ENCODE measurements at places on chromosomes 4 and X.

- no peak for ATAC-seq
Observed at GRCh38 chr4:76569225-76569624, 134.2 kb downstream of the SHROOM3 start.

DNA sequence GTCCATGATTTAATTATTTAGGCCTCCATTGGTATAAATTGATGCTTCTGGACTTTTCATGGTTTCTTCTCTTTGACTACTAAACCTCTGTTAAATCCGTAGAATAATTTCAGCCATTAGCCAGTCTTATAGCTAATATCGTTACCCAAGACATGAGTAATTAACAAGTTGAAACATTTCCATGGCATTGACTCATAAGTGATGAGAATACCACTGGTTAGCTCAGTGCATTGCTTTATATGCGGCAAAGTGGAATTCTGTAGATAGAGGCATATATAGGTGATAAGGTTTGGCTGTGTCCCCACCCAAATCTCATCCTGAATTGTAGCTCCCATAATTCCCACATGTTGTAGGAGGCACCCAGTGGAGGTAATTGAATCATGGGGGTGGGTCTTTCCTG, 80.6 kb downstream of the VCX2 start:
- no peak for ATAC-seq

DNA sequence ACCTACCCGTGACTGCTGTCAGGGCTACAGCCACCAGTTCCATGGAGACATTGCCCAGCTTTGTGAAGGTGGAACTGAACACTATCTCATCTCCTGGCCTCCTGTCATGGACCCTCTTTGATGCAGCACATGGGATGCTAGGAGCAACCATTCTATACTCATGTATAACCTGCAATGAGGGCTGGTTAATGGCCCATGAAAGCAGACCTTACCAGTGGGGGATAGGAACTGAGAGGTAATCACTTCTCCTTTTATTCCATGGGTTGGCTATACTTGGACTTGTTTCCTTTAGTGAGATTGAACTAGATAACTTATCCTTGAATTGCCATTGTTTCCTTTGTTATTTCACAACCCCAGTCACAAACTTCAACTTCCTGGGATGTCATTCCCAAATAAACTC, 310.6 kb downstream of the BMPR1B start:
- no peak for ATAC-seq

GRCh38 chr4:53477038-53477565, 99.7 kb downstream of the FIP1L1 start:
- no peak for ATAC-seq

DNA sequence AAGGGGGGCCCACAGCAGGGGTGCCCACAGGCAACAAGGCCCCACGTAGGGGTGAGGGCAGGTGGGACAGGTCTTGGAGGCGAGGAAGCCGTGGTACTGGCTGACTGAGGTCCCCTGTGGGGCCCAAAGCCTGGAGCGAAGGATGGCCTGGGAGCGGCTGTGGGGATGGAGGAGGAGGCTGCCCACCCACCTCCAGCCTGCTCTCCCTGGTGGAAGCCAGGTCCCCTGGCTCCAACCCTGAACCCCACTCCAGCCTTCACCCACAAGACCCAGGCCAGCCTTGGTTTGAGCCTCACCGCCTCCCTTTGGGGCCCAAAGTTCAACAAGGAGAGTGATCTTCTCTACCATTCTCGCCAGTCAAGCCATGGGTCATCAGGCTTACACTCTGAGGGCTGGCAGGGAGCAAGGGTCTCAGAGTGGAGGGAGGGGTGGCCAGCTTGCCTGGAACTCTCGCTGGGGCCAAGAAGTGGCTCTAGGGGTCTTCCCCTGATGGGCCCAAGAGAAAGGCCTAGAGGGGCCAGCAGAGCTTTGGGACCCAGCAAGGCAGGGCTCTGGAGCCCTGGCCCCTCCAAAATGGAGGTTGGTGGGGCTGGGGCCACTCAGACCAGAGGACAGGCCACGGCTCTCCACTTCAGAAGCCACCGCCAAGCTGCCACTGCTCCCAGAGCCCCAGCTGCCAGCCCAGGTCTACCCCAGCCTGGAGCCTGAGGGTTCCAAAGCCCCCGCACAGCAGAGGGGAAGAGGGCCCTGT, 5.0 kb downstream of the PNCK start:
- ATAC-seq, result no peak

GRCh38 chrX:12946838-12947544, 27.9 kb upstream of the TMSB4X start:
- peak; percentile 63 for ATAC-seq

DNA sequence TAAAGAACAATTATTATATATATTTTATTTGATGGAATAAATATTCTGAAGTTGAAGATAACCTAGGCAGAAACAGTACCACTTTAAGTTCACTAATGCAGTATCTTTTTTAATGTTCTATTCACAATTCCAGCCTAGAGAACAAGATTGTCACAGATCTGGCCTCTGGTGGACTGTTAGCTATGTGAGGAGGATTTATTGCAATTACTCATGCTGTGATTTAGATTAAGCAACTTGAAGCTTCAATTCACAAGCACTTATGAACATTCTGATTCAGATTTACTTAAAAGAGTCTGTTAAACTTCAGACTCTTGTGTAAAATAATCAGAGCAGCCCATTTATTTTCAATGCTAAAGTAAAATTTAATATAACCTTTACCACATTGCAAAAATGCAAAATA, 1489.8 kb downstream of the STIM2 start:
- no peak for ATAC-seq

DNA sequence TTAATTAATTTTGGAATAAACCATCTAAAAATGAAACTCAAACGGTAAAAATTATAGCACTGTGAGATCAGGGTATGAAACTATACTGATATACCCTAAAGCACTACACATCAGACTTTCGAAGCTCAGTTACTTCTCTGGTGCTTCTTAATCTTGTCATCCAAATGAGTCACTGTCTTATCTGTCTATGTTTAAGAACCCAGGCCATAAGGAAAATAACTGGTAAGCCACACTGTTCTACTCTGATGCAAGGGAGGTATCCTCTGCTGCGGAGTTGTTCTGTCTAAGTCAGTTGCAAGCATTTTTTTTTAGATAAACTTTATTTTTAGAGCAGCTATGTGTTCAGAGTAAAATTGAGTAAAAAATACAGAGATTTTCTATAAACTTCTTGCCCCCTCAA, 830.8 kb upstream of the POU3F4 start:
- no peak for ATAC-seq

DNA sequence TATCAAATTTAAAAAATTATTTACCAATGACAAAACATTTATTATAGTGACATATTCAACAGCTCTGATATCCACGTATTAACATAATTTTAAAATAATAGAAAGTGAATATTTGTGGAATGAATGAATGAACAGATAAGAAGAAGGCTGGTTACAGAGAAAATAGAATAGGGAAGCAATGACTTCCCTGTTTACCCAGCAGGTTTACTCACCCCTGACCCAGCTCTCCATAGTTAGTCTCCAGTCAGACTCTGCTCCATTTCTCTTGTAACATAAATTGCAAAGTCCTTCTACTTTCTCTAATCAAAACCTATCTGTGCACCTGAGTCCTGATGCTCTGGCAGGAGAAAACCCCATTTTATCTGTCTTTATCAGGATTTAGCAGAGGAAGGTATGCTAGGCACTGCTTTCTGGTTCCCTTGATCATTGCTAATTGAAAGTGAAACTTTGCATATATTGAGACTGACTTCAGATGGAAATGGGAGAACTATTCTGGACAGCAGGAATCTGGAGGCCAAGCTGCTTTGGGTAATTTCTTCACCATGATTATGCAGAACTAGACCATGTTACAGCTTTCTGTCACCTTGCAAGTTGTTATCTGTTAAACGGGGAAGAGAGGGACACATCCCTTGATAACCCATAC, 363.0 kb downstream of the FAT4 start:
- no peak for ATAC-seq

DNA sequence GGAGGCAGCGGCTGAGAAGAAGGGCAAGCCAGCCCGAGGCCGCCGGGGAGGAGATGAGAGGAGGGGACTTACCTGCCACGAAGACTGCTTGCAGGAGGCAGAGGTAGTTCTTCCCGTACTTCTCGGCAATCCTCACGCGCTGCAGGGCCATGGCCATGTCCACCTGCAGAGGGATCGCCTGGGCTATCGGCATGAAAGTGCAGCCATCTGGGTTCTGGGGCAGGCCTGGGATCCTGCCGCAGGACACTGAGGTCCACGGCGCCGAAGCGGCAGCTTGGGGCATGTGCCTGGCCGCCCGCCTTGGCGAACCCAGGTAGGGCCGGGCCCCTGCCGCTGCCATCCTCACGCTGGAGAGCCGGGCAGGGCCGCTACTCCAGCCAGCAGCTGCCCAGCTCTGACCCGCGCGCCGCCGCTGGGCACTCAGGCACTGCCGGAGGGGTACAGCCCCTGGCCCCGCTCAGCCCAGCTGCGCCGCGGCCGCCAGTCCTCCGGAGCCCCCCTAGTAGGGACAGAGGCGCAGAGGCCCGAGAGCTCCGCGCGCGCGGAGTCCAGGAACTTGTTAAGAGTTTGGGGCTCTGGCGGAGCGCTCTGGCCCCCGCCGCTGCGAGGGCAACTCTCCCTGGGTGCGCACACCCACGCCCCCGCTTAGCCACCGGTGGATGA, 16.0 kb downstream of the MCF2 start:
- peak; percentile 41 for ATAC-seq

- ATAC-seq, result no peak
Observed at GRCh38 chrX:148691456-148691855, 191.0 kb downstream of the AFF2 start.

DNA sequence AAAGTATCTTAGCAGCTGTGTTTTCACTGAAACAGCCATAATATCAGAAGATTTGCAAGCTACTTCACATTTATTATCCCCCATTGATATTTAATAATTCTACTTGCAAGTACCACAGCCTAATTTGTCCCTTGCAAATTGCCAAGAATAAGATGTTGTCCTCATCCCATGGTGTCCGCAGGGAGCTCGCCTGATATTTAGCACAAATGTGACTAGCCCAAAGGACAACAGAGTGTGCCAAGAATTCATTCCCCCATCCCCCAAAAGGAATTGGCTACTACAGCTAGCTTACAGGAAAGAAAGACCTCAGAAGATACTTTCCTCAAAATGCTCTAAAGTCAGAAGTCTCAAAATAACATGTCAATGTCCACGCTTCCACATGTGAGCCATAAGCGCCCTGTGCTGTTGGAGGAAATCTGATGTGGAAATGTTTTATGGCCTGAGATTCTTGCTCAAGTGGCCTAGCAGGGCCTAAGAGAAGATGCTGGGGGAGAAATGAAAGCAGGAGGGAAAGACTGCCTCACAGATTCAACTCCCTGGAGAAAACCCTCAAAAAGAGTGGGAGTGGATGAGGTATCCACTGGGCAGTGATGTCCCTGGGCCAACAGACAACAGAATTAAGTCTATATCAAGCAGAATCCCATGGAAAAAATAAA, 111.4 kb downstream of the SH3KBP1 start:
- ATAC-seq, result no peak

DNA sequence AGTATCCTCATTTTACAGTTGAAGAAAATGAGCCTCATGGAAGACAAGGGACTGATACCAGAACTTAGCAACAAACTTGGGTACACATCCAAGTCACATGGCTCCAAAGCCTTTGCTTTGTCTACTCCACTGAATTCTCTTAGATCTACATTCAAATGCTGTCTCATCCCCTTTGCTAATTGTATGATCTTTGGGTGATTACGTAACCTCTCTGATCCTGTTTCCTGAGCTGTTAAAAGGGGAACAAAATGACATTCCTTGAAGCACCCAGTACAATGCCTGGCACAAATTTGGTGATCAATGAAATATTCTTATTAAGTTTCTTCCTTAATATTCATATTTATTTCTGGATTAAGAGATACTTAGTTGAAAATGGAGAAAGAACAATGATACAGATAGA, 5.9 kb upstream of the HPGD start:
- no peak for ATAC-seq

DNA sequence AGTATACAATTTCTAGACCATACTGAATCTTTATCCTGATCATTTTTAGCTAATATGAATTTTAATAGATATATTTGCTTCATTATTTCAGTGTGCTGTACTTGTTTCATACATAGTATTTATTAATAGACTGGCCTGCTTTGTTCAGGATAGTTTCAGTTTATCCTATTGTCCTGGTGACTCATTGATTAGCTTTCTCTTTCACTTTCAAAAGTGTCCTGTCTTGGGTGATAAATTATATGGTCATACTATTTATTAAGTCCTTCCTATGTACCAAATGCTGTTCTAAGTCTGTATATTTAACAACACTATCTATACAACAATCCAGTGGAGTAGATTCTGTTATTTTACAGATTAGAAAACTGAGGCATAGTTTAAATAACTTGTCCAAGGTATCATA, 153.8 kb upstream of the RAPGEF2 start:
- no peak for ATAC-seq

- ATAC-seq, result no peak
Observed at GRCh38 chrX:110171442-110171841, 146.4 kb downstream of the AMMECR1 start.

DNA sequence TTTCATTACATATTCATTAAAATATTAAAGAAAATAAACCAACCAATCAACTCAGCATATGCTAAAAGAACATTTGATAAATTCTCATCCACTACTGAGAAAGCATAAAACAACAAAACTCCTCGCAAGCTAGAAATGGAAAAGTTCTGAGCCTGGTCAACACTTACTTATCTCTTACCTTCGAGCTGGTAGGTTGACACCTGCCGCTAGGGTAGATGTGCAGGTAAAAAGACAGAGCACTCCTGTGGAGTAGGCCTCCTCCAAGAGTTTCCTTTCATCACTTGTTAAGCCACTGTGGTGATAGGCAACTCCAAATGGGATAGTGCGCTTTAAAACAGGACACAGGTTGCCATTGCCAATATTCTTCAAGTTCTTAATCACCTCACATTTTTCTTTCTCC, 18.9 kb downstream of the HELQ start:
- no peak for ATAC-seq

GRCh38 chr4:108382751-108383150, 214.0 kb upstream of the LEF1 start:
- ATAC-seq, result no peak

DNA sequence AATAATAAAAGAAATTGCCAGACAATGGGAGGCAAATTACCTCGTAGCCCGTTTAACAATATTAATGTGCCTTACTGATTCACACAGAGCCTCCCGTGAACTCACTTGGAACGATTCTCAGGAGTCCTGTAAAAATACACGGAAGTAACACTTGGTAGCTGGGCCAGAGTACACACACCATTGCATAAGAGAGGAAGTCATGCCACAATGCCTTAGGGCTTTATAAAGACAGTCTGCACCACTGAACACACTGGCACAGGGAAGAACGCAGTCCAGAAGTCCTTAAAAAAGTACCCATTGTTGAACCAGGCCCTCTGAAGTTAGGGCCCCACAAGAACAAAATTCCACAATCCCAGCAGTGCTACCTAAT, 15.1 kb downstream of the SLC2A9 start:
- ATAC-seq, result peak; percentile 88

DNA sequence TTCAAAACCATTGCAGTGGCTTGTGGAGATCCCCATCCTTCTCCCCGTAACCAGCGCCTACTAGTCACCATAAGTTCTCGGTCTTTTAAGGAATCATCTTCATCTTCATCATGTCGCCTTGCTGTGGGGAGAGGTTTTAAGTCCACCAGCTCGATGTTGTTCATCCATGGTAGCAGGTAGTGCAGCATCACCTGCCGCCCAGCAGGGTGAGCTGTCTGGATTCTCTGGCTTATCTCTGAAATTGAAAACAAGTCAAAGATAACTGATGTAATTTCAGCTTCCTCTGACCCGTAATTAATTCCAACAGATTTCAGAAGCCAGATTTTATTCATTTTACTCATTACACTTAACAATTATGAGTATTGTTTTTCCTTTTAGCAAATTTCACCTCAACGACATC, 67.4 kb downstream of the ZAR1 start:
- ATAC-seq, result no peak

GRCh38 chr4:128384765-128385598, 97.4 kb upstream of the PGRMC2 start:
- ATAC-seq, result no peak

- ATAC-seq, result peak; percentile 78
Observed at GRCh38 chrX:15686818-15687685, 22.4 kb upstream of the CLTRN start.
